Endothelial cell (in vitro differentiated cells): ENCODE measurements at places on chromosomes 16 and 17. TPM values are rescaled to one million over a fixed set of nuclear protein-coding genes. Genes with fewer than 3 reads are reported as not detected.

Gene NPB
- 0.56 TPM for total RNA-seq

Gene SGCA
- total RNA-seq = not detected

Gene KIF2B
- not detected for total RNA-seq

Gene RHBDF2
- total RNA-seq = 39.3 TPM

Gene KRT39
- total RNA-seq = 0.15 TPM

Gene TRPV2
- 4.8 TPM for total RNA-seq

Gene ATXN2L
- total RNA-seq = 184 TPM

Gene UBE2I
- total RNA-seq = 167 TPM

Gene CSH1
- not detected for total RNA-seq

Gene GRAPL
- 38.3 TPM for total RNA-seq

Gene CBX1
- total RNA-seq = 91.1 TPM

Gene IRX3
- 30.5 TPM for total RNA-seq

Gene PGAP3
- total RNA-seq = 11.2 TPM

Gene ITGAL
- total RNA-seq = not detected

Gene SLC5A2
- total RNA-seq = not detected

Gene PIRT
- total RNA-seq = not detected

Gene ZP2
- 4.1 TPM for total RNA-seq

Gene TPSD1
- not detected for total RNA-seq

Gene KRT14
- total RNA-seq = not detected

Gene KRT36
- total RNA-seq = not detected

Gene CDYL2
- 26.6 TPM for total RNA-seq

Gene SLC6A2
- not detected for total RNA-seq

Gene CEMP1
- total RNA-seq = not detected

Gene NKD1
- total RNA-seq = 2.4 TPM

Gene SCNN1B
- not detected for total RNA-seq

Gene CX3CL1
- 9.2 TPM for total RNA-seq

Gene WFIKKN1
- 0.44 TPM for total RNA-seq
